DMS 273 treated with DMSO at 0.1 percent for 48 hours (cell line): ENCODE measurements at places on chromosomes 4 and X.

- no peak for DNase-seq
Observed at GRCh38 chr4:77305766-77306165, 148.8 kb downstream of the CCNG2 start.

- DNase-seq = no peak
Observed at GRCh38 chr4:141177171-141177570, 43.5 kb upstream of the ZNF330 start.

DNA sequence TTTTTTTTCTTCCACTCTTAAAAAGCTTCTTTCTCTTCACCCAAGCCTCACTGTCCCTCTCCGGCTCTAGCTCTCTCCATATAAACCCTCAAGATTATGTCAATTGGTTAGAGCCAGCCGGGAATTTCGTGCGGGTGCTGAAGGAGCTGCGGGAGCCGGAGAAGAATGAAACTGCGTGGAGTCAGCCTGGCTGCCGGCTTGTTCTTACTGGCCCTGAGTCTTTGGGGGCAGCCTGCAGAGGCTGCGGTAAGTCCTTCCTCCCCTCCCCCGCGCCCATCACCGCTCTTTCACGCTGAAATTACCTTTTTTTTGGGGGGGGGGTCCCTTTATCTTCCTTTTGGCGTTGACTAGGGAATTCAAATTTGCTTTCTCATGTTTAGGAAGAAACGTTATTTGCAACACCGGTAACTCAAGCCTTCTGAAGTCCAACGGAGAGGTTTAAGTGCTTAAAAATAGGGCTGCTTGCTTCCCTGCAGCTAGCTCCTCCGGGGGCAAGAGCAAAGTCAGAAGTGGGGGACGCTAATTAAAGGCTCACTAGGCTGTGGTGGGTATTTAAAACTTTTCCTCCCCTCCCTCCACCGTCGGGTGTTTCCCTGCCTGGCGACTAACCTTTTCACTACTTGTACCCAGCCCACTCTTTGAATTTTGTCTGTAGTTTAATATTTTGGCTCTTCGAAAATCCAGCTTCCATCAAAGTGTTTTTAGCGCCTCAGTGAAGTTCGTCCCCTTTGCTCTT, 491 bp downstream of the COL4A5 start:
- DNase-seq = no peak

GRCh38 chr4:141654098-141654497, 17.7 kb downstream of the IL15 start:
- no peak for DNase-seq

DNA sequence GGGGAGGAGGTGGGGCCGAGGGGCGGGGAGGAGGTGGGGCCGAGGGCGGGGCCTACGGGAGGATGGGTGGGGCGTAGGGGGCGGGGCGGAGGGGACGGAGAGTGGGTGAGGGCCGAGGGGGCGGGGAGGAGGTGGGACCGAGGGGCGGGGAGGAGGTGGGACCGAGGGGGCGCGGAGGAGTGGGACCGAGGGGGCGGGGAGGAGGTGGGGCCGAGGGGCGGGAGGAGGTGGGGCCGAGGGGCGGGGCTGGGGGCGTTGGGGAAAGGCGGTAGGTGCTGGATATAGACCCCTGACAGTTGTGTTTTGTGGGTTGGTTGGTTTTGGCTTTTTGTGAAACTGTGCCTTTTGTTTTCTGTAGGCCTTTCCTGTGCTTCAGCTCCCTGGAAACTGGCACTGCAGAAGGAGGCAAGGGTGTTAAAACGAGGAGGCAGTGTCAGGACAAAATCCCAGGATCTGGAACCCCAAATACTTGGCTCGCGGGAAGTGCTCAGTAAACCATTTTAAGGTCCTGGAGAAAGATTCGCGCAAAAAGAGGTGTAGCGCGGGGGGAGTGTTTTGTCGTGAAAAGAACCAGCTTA, 580 bp upstream of the MMGT1 start:
- DNase-seq = no peak

DNA sequence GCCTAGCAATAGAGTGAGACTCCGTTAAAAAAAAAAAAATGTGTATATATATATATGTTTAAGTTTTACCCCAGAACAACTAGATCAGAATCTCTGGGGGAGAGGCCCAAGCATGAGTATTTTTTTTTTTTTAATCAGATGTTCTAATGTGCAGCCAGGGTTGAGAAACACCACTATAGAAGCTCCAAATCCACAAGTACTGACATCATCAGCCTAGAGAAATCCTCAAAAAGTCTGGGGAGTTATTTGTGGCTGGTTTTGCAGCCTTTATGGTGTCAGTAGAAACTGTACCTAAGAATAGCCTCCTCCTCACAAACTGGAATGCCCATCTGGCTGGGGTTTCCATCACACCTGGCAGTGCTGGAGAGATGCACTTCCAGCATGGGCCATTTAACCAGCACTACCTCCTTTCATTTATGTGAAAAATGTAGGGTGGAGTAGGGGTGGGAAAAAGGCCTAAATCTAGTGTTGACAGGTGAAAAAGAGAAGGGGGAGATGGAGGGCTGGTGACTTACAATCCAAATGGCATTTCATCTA, 93.5 kb downstream of the CBLL2 start:
- DNase-seq = no peak

GRCh38 chrX:53716328-53717088, 30.0 kb upstream of the HUWE1 start:
- no peak for DNase-seq

GRCh38 chrX:104105330-104106262, 6.7 kb upstream of the ZCCHC18 start:
- no peak for DNase-seq

DNA sequence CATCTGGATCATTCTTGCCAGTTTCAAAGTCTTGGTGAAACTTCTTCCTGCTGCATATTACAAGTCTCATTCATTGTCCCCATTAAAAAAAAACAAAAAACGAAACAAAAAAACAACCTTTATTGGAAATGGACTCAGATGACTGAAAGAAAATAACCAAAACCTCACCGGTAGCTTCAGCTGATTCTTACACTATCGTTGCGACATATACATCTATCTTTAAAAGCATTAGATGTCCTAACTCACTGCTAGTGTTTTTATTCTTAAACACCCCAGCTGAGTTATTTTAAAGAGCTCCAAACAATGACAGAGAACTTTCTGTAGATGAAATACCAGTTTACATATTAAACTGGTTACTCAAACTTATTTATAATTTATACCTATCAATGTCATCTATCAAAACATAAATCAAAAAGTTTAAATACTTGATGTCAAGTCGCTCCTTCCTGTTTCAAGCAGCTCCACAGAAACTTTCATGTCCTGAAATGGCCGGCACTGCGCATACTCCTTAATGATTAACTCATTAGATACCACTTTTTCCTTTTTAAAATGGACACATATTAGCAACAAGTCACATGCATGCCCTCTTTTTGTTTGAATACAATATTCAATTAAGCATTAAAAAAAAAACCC, 87.2 kb downstream of the HPRT1 start:
- DNase-seq = no peak

GRCh38 chrX:104935581-104935980, 284.9 kb downstream of the TEX13A start:
- no peak for DNase-seq

GRCh38 chrX:37424000-37424429, 74.9 kb downstream of the PRRG1 start:
- no peak for DNase-seq

GRCh38 chr4:87026800-87027495, 92.1 kb downstream of the AFF1 start:
- no peak for DNase-seq

GRCh38 chr4:127394516-127394915, 238.2 kb upstream of the INTU start:
- DNase-seq = no peak

- peak; percentile 41 for DNase-seq
Observed at GRCh38 chr4:185640811-185641675, 105.7 kb upstream of the PDLIM3 start.

- DNase-seq = no peak
Observed at GRCh38 chr4:151038452-151039157, 23.5 kb upstream of the LRBA start.

DNA sequence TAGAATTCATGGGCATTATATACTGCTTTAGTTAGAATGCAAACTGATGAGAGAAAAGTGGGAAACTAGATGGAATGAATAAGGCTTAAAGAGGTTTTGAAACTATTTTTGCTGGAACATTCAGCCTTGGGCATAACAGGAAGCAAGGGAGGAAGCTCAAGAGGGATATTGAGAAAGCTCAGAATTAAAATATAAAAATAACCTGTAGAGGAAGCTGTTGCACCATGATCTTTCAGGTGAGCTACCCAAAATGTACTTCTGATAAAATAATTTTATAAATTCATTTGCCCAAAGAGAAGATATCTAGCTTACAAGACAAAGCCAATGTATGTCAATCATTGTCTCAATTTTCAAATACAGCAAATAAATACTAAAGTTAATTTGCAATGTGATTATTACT, 11.3 kb downstream of the GC start:
- DNase-seq = no peak
